Cerebellar cortex (tissue), 1 donor: ENCODE measurements at places on chromosomes 12 and 14.

DNA sequence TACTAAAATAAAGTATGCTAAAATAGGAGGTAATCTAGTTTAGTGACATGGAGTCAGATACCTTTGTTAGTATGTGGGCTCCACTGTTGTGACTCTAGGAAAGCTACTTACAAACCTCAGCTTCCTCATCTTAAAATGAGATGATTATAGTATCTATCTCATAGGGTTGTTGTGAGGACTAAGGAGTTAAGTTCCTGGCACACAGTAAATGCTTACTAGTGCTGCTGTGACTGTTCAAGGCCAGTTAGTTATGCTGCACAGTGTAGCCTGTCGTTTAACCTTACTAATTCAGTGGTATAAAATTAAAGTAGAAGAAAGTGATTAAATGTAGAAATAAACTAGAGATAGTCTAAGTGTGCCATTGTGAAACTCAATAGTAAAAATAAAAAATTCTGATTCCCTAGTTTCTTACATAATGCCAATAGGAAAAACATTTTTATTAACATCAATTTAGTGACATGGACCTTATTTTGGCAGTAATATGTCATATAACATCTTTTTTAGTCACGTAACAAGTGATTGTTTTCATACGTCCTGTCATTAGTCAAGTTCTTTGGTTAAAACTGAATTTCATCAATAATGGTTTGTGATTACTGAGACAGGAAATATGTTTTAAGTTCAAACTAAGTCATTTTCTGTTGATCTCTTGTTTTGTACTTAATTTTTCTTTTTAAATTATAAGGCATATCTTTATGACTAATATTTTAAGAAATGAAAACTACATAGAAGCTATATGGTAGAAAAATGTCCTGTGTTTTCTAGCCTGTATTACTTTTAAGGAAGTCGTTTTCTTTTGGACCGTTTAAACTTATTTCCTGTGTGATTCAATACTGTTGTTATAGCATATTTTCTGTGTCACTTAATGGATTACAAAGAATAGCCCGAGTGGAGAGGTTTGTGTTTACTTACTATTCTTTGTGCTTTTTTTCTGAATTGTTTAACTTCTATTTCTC, 74.0 kb downstream of the PCNX1 start:
- DNase-seq, result no peak

DNA sequence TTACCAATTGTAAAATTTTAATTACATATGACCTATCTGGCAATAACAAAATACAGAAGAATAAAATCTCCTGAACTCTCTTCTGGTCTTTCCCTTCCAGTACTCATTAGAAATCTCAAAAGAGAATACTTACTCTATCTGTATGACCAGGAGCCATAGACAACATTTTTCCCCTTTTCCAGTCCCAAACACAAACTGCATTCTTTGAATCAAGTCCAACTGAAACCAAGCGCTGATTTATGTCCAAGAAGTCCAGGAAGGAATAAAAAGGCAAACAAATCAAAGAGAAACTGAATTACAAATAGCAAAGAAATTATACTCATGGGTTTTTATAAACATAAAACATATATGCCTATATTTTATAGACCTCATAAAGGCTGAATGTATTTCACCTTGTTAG, 46.7 kb downstream of the EML5 start:
- peak; percentile 32 for DNase-seq

DNA sequence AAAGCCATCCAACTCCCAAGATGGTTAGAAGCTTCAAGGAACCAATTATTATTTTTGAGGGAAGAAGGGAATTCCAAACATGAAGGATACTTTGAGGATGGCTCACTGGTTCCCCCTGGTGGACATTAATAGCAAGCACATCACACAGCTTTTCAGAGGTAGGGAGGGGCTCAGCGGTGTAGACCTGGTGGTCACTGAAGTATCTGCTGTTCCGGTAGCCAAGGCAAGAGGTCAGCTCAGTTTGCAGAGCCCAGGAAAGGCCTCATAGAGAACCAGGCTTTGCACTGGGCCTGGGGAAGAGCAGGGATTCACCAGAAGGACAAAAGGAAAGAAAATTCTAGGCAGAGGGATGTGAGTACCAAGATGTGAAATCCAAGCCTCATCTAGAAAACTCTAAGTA, 118.7 kb downstream of the KSR2 start:
- DNase-seq, result peak; percentile 74

- no peak for DNase-seq
Measured at GRCh38 chr12:29707846-29708245, 75.9 kb downstream of the TMTC1 start.

- no peak for DNase-seq
Measured at GRCh38 chr12:111745211-111745610, 21.5 kb upstream of the ALDH2 start.

DNA sequence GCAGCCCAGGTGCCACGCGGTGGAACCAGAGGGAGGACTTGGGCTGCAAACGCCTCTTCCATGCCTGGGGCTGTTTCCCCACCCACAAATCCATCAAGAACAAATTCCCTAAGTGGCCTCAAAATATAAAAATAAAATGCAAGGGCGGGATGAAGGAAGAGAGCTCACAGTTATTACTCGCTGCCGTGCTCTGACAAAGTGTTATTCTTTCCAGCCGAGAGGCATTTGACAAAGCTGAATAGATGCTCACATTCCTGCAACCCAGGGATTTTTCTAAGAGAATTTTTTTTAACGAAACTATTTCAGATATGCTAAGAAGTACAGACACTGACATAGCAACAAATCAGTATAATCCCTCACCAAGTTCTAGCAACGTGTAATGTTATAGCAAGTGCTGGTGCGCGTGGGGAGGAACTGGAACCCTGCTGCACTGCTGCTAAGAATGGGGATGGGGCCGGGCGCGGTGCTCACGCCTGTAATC, 70.7 kb downstream of the SCARB1 start:
- no peak for DNase-seq

GRCh38 chr12:64392221-64392620, 1.7 kb upstream of the C12orf56 start:
- peak; percentile 27 for DNase-seq

DNA sequence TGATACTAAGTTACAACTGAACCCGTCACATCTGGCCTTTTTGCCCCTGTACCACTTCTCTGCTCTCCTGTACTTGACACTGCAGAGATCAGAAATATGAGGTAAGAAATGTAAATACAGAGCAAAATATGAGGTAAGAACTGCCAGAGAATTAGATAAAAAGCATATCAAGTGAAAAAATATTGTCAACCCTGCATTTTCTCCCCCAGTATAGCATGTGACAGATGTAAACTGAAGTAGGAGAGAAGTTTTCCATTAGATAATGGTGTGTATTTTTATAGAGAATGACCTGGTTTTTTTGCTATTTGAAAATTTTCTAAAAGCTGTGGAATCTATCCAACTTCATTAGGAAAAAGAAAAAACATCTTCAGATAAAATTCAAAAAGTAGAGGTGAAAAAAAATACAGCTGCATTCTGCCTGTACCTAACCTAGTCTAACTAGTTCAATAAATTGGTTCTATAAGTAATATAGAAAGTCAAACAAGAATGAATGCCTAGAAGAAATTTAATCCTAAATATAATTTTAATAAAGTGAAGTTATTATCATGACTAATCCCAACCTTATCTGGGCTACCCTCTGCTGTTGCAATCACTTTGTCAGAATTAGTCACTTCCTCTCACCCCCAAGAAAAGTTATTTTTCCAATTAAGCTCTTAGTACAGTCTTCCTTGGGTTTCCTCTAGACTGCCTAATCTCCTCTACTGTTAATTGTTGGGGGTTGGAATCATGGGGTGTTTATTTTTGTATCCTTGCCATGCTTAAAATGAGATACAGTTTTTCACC, 210.0 kb downstream of the RASSF9 start:
- DNase-seq, result no peak

GRCh38 chr12:106984588-106985137, 2.3 kb downstream of the MTERF2 start:
- DNase-seq, result no peak

GRCh38 chr12:24228371-24228770, 278.9 kb upstream of the SOX5 start:
- no peak for DNase-seq

GRCh38 chr12:113845900-113846674, 120.0 kb downstream of the RBM19 start:
- no peak for DNase-seq

DNA sequence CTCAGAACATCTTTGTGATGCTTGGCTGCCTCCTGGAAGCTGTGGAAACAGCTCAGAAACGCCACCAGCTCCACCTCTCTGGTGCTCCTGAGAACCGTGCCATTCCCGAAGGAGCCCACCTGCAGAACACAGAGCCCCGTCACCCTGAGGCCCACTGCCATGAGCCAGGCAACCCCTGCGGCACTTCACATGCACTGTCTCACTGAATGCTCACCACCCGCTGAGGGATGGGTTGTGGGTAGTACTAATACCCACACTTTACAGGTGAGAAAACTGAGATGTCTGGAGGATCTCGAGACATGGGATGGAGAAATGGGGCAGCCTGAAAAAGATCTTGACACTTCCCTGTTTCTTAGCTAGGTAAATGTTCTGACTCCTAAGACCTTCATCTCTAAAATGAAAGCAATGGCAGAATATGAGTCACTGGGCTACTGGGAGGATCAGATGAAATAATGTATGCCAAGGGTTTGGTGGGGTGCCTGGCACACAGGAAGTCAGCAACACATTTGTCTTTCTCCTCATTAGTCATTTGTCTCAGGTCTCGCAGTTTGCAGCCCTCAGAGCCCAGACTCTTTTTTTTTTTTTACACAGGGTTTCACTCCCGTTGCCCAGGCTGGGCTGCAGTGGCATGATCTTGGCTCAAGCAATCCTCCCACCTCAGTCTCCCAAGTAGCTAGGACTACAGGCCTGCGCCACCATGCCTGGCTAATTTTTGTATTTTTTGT, 5.3 kb downstream of the OASL start:
- no peak for DNase-seq

DNA sequence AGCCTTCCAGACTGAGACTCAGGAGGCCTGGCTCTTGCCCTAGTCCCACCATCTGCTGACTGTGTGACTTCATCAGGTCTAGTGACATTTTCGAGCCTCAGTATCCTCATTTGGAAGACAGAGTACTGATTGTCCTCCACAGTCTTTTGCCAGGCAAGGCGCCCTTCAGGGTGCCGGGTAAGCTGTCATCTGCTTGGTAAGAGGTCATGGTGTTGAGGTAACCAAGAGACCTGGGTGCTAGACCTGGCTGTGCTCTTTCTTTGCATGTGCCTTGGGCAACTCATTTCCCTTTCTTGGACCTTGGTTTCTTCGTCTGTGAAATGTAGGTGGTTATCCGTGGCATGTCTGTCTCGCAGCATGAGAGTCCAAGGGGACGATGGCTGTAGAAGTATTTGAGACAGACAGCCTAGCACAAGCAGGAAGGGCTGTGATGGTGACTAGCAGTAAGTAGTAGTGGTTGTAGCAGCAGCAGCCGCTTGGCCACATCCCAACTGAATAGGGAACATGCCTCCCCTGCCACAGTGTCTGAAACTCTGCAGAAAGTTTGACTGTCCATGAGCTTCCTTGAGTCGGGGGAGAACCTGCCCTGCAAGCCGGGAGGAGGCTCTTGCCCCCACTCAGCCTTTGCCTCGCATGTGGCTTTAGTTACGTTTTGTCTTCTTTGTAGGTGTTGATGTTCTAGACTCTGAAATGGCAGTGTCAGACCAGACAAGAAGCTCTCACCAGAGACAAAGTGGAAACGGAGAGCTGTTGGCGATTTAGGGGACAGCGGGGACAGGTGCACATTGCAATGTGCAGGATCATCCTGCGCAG, 40.3 kb downstream of the EVL start:
- DNase-seq, result peak; percentile 48

DNA sequence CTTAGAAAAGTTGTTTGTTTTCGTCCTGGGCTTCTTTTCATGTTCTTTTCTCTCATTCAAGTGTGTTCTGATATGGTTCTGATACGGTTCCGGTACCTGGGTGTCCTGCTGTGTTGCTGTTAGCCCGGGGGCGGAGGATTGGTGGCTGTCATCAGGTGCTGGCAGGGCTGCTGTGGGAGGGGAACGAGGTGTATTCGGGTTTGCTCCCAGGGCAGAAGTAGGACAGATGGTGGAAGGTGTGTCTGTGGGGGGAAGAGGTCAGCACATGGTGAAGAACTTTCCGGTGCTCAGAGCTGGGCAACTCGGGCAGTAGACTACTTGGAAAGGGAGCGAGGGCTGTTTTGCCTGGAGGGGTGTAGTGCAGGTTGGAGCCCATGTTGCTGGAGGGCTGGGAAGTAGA, 70.2 kb downstream of the SLC25A47 start:
- no peak for DNase-seq

DNA sequence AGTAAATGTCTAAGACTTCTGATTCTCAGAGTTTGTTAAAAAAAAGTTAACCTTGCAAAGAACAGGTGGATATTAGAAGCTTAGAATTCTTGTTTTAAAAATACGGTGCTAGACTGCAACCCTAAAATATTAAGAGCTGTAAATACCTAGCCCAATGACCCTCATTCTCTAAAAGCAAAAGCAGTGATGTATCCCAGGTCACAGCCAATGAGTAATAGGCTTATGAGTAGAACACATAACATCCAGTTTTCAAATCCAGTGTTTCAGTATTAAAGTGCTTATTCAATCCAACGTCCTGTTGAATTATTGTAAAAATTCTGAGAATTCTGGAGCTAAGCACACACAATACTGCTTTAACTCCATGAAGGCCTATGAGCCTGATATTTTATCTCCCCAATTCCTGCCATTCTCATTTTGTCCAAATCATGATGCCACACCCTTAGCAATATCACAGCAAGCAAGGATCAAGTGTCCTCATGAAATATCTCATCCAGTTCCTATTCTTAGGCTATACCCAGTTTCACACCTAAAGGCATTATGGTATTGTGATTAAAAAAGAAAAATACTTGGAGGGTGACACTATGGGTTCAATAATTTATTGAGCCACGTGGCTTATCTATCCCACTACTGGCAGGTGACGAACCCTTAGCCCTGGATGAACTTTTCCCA, 15.3 kb upstream of the ARID4A start:
- DNase-seq, result no peak
